ENCODE measurements at places on chromosomes 7 and 10.

GRCh38 chr7:107860981-107861652, 29.9 kb upstream of the DLD start:
- no peak for DNase-seq

DNA sequence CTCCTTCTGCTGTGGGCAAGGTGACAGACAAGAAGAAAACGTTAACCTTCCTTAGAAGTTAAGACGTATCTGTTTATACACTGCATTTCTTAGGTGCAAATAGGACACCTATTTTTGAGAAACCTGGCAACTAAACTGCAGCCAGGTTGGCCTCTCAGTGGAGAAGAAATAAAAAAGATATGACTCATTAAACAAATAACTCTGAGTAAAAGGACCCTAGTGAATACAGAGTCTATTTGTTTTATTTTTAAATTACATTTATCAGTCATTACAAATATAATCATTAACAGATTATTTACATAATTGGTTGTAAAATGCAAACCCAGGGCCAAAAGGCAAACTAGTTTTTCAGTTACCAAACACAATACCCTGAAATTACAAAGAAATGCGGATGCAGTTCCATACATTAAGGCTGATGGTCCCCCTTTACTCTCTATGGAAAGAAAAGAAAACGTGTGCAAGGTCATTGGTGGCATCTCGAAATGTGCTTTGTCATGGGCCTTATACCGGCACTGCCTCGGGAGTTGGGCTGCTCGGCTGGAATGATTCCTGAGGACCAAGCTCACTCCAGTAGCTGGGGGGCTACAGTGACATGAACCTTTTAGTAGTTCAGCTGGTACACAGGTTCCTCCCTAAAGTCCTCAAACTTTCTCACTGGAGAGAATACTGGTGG, 38.4 kb downstream of the ADRB1 start:
- no peak for DNase-seq

DNA sequence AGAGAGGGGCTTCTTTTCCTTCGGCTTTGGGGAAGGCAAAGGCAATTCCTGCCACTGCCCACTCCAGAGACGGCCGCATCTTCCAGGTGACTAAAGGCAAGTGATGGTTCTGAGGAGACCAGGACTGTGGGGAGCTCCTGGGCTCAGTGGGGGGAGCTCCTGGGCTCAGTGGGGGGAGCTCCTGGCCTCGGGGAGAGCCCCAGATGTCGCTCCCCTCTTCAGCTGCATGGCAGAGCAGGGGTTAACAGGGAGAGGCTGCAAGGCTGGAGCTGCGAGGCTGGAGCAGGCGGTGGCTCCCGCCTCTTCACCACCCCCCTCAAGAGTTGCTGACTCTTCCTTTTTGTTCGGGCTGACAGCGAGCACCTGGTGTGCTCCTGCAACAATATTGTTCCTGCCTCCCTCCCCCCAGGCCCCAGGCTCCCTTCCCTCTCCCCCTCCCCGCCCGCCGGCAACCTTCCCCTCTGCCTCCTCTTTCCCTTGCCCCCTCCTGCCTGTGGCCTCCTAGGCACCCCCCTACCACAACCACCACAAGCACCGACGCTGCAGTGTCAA, 56.3 kb upstream of the LBX1 start:
- no peak for DNase-seq

DNA sequence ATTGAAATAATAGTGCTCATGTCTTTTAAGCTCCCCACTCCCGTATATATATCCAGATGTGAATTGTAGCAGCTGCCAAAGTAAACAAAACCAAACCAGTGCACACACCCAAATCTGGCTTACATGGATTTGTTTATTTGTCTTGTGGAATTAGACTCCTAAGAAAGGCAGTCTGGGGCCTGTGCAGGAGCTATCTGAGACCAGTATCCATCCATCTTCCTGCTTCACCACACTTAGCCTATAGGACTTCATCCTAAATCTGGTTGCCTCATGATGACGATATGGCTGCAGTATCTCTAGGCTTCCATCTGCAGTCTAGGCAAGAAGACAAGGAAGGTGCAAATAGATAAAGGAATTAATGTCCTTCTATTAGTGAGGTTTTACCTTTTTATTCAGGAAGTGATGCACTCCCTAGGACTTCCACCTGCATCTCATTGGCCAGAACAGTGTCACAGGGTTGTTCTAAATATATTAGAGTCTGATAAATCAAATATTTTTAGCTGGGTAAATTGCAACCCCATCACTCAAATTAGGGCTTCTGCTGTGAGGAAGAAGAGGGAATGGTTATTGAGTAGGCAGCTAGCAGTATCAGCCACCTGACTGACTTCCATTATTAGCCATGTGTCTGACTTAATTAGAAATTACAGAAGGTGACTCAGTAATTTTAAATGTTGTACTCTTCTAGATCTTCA, 6.0 kb downstream of the WIPF3 start:
- DNase-seq, result no peak

DNA sequence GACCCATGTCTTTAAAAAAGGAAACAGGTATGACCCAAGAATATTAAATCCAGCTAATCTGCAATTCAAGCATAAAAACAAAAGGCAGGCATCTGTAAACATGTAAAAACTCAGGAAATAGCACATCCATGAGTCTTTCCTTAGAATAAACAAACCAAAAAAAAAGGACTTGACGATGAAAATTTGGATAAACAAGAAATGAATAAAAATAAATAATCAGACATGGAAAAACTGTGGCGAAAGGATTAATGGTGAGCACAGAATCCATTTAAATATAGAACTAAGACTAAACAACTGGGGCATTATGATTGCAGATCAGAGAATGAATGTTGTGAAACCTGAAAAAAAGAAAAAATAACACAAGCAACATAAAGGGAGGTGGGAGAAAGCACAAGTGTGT, 170.1 kb downstream of the DOCK4 start:
- DNase-seq, result no peak

DNA sequence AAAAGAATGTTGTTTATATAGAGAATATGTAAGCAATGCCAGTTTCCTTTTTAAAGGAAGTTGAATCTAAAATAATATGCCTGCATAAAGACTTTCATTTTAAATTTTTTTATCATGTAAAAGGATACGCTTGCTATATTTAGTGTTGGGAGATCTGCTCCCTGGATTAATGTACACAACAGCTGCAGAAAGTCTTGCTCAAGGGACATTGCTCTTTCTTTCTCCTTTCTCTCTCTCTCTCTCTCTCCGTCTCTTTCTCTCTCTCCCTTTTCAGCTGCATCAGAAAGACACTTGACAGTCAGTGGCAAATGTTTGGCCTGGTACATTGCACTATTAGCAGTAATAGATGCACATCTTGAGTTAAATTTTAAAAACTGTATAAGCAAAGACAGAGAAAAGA, 739 bp downstream of the MYPN start:
- DNase-seq, result no peak

DNA sequence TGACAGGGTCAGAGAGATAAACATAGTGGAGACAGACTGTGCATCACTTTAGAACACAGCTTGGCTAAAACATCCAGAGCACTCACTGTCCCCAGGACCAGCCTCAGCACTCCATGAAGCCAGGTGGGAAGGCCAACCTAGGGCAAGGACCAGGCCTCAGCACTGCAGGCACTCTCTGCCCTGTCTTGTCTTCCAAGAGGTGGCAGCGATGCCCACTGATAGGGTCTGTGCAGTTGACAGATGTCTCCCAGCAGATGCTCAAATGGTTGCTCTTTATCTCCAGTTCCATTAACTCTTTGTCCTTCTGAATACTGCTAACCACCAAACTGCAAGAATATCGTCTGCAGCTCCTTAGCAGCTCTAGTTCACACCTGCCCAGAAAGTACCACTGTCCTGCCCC, 9.1 kb downstream of the DDX56 start:
- DNase-seq, result no peak

DNA sequence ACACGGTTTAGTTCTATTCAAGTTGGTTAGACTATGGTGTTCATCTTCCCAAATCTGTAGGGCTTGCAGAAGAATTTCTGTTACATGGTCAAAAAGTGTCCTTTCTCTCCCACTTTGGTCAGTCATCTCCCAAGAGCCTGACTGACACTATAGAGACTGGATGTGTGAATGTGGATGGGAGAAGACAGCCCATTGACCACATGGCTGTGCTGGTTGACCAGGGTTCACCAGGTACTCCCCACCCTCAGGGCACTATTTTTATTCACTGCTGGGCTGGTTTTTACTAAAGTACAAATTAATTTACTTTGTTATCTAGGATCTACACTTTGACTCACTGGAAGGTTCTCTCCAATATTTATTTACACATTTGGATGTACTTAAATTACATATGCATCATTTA, 2.3 kb downstream of the ZNF804B start:
- no peak for DNase-seq

- no peak for DNase-seq
Measured at GRCh38 chr10:74032900-74033655, 35.2 kb downstream of the VCL start.

- DNase-seq, result no peak
Measured at GRCh38 chr10:30466445-30466844, 32.5 kb downstream of the MAP3K8 start.

All from activated T-cell treated with anti-CD3 and anti-CD28 coated beads for 24 hours (primary cell).